ENCODE measurements at places on chromosomes 1 and 21.

DNA sequence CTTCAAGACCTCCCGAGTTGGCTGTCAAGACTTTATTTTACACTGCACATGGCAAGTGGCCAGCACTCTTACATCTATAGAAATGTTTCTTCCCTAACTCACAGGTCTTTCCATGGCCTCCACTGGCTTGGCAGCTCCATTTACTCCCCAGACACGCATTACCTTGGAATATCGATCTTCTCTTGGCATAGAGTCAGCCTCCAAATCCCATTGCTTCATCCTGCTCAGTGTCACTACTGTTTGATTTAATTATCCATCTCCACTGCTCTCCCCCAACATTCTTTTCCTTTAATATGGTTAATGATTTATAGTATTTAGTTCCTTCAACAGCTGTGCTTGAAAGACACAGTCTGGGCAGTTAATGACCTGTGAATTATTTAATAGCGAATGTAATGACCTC, 241.2 kb upstream of the MAP1LC3C start:
- DNase-seq, result no peak

DNA sequence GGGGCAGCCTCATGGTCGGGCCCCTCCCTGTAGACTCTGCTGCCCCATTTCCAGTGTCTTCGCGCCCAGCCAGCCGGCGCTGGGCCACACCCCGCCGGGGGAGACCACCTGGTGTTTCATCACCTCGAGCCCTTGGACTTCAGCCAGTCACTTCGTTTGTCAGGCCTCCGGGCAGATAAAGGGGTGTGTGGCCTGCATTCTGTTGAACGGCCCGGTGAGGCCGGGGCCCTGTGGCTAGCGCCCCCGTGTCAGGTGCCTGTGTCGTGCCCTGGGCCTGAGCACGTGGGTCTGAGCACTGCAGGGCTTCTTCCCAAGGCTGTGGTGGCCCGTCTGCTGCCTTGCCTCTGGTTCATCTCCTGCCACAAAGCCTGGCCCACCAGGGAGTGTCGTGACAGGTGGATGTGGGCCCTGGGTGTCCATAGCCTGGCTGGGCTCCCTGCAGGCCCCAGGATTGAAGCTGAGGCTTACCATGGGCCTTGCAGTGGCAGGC, 65.2 kb upstream of the DIP2A start:
- DNase-seq, result no peak

GRCh38 chr1:235809688-235810397, 56.9 kb downstream of the LYST start:
- DNase-seq, result no peak

DNA sequence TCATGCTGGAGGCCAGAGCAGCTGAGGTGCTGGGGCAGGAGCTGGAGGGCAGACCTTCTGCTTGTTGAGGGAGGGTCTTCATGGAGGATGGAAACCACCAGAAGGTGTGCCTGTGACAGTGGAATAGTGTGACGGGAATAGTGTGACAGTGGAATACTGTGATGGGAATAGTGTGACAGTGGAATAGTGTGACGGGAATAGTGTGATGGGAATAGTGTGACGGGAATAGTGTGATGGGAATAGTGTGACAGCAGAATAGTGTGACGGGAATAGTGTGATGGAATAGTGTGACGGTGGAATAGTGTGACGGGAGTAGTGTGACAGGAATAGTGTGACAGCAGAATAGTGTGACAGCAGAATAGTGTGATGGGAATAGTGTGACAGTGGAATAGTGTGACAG, 325.1 kb downstream of the HHAT start:
- DNase-seq, result peak; percentile 15

GRCh38 chr1:226697929-226698544, 41.0 kb downstream of the ITPKB start:
- no peak for DNase-seq

DNA sequence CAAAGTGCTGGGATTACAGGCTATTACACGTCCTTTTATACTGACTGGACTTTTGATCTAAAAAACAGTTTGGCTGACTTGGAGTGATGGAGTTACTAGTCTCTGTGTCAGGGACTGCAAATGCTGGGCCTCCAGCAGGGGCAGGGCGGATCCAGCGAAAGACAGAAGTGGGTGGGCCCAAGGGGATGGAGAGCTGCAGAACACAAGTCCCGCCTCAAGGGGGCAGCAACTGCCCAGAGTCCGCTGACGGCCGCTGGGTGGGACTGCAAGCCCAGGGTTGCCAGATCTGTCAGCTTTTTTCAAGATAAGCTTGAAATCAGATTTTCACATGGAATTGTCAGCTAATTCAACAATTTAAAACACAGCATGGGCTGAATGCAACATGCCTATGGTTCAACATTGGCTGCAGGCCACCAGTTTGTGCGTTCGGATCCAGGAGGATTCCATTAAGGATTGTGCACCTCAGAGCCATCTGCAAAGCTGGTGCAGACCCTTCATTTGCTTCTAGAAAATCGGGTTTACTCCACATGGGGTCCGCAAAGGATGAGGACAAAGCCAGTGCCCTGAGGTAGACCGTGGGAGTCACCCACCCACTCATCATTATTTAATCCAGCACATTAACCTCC, 10.7 kb downstream of the STMN1 start:
- DNase-seq, result peak; percentile 89

DNA sequence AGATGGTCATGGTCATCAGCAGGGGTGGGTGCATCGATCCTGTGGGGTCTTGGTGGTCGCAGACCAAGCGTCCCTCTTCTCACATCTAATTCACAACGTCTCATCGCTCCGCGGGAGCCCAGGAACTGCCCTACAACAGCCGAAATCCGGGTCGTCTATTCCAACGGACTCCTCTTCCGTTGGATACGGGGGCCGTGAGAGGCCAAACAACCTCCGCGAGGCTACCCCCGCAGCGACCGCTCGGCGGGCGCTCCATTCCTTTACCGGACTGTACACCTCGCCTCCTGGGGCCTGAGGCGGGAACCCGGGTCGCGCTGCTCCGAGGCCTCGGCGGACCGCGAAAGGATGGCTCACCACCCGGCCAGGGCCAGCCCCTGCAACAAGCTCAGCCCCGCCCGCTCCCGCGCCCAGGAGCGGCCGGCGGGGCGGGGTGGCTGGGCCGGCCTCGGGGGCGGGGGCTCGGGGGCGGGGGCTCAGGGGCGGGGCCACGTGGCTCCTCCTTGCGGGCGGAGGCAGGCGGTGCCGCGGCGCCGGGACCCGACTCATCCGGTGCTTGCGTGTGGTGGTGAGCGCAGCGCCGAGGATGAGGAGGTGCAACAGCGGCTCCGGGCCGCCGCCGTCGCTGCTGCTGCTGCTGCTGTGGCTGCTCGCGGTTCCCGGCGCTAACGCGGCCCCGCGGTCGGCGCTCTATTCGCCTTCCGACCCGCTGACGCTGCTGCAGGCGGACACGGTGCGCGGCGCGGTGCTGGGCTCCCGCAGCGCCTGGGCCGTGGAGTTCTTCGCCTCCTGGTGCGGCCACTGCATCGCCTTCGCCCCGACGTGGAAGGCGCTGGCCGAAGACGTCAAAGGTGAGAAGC, at the start of gene QSOX1:
TSS of gene QSOX1 (plus strand) at position 545 of the 857 bp plus-strand sequence. CDS start at position 584, 39 bp downstream.
- DNase-seq, result peak; percentile 81

- no peak for DNase-seq
Measured at GRCh38 chr1:108852221-108852975, 4.5 kb downstream of the AKNAD1 start.

DNA sequence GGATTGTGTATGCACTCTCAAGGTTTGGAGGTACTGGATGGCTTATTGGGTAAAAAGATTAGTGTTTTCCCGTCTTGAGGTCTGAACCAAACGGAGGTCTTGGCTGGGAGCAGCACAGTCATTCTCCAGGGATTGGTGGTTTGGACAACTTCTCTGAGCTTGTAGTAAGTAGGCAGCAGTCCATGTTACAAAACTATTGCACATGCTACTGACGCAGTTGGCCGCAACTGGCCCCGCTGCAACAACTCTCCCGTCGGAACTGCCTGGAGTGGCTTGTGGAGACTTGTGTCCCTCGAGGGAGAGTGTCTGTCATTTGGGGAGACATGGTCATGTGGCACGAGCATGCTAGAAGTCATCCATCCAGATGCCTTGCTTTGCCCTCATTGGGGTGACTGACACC, 276.0 kb downstream of the TM2D1 start:
- no peak for DNase-seq

GRCh38 chr1:95013950-95014574, 58.7 kb downstream of the ALG14 start:
- DNase-seq, result no peak

DNA sequence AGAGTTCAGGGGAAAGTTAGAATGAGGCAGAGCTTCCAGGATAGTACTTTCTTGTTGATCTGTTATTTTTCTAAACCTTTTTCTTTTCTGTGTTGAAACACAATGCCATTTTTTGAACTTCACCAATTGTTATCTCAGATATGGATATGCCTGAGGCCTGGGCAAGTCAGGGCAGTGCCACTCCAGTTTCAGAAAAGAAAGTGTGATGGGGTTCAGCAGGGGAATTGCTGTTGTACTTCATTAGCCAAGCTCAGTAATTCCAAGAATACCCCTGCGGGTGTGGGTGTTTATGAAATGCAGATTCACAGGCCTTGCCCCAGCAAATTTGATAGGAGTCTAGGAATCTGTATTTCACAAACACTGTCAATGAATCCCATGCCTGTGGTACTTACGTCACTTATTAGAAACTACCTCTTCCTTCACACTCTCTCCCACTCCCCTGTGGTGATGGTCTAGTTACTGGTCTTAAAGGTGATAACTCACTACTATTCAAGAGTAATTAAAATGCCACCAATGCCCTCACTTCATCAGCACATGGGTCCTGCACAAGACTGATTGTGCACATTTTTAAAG, 142.3 kb downstream of the PBX1 start:
- no peak for DNase-seq

GRCh38 chr1:24151175-24151533, 8.2 kb upstream of the IL22RA1 start:
- DNase-seq, result peak; percentile 71

- DNase-seq, result no peak
Measured at GRCh38 chr1:53473463-53473862, 14.3 kb downstream of the DMRTB1 start.

DNA sequence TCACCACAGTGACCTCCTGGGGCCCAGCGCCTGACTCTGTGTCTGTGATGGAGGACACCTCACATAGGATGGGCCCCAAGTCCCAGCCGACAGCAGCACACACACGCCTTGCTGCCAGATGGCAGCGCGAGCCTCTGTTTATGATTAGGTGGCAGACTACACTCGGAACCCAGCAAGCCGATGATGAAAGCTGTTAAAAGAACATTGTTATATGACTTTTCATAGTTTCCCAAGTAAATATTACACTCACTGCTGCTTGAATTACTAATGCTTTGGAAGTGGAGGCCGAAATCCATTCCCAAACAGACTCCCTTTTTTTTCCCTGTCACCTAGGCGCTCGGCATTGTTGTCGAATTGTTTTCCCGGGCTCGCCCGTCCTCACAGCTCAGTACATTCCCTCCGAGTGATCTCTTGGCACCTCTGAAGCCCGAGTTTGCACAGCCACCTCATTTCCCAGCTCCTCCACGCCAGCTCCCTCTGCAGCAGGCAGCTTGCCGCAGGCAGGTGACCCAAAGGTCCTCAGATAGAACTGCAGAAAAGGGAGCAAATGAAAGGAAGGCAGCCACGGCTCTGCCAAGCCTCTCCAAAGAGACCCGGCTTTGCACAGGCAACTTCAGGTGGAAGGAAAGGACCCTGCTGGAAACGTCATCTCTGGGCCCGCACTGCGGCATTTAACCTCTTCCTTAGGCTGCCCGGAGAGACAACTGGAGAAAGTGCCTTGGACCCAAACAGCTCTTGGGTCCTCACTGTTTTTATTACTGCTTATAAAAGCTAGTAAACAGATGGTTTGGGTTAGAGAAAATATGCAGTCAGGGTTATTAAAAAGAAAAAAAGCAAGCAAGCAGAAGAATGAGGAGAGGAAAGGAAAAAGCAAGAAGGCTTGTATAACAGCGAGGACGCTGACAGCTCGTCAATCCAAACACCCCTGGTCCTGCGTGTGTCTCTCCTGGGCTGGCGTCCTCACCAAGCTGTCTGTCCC, 72.2 kb upstream of the SLC25A33 start:
- DNase-seq, result no peak

- no peak for DNase-seq
Measured at GRCh38 chr1:204359474-204360255, at the start of gene PLEKHA6. TSS of gene PLEKHA6 (minus strand) at chr1:204359929. CDS start at chr1:204273727, 86,202 bp downstream.

DNA sequence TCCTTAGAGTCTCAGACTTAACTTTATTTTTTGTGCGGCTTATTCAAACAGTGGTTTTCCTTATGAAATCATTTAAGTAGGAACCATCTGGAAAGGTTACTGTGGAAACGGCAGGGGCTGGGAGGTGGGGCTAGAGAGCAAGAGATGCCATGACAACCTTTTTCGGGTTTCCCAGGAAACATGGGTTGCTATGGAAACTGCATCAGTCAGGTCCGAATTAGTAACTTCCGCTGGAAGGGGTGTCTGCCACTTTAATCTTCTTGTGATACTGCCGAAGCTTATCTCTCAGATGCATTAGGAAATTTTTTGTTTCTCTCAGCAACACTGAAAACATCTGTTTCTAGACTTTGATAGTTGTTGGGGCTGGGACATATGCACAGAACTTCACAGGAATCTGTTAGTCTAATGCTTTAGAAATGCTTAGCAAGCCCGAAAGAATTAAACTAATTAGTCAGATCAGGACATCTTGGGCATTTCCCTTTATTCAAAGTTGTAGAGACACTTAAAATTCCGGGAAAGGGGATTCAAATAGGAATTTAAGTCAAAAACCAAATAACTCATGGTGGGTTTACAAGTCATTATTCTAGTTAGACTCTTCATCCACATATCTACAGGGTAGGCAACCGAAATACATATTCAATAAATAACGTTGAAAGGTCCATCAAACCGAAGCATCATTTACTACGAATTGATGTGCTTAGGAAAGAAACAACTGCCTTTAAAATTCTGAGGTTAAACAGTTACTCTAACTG, 2.6 kb downstream of the KCNA3 start:
- DNase-seq, result peak; percentile 33

DNA sequence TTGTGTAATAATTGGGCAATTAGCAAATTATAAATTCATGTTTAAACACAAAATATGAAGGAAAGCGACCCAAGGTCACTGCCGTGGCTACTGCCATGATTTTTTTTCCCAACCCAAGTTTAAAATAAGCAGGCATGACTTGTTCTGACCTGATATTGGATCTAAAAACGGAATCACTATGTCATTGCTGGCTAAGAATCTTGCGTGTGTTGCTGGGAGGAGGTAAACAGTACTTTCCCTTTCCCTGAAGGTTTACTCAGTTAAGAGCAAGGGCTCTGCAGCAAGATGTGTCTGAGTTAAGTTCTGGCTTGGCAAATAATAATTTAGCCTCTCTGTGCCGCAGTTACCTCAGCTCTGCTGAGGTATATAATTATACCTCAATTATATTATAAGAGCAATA, 125.7 kb upstream of the L1TD1 start:
- no peak for DNase-seq

GRCh38 chr1:243496806-243497205, 241.0 kb downstream of the SDCCAG8 start:
- no peak for DNase-seq

GRCh38 chr1:3905266-3905952, 5.3 kb upstream of the C1orf174 start:
- no peak for DNase-seq

DNA sequence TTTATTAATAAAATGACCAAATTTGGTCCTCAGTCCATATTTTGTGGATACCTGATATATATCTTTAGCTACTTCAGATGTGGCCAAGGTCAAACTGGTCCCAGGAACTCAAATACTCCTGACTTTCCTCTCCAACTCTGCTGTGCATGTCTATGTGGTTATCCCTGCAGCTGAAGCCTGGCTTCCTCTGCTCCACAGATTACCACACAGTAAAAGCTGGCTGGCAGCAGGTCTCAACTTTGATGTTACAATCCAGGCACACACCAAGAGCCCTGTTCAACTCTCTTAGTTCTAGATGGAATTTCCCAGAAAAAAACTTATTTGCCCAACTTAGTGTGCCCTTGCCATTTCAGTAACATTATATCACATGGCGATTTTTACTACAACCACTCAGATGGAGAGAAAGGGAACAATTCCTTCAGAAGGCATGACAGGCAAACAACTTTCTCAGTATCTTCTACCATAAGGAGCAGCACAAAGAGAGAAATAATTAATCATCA, 479.5 kb downstream of the PLPP3 start:
- DNase-seq, result no peak
